ENCODE measurements at places on chromosomes 16 and 17. TPM values are rescaled to one million over a fixed set of nuclear protein-coding genes. Genes with fewer than 3 reads are reported as not detected.

Gene SEPTIN12
- total RNA-seq, result not detected

Gene CHMP6
- 19.0 TPM for total RNA-seq

Gene PRR15L
- not detected for total RNA-seq

Gene ASGR1
- total RNA-seq, result 0.43 TPM

Gene SLC5A11
- total RNA-seq, result not detected

Gene RABEP2
- 22.3 TPM for total RNA-seq

GRCh38 chr16:30032083-30032819 is 1.2 kb upstream of the TLCD3B start:
- DNase-seq, result no peak

GRCh38 chr16:685967-686366 is 1.8 kb upstream of the JMJD8 start:
- no peak for DNase-seq

- no peak for DNase-seq
Measured at GRCh38 chr16:57624044-57624688, 4.3 kb upstream of the ADGRG1 start.

DNA sequence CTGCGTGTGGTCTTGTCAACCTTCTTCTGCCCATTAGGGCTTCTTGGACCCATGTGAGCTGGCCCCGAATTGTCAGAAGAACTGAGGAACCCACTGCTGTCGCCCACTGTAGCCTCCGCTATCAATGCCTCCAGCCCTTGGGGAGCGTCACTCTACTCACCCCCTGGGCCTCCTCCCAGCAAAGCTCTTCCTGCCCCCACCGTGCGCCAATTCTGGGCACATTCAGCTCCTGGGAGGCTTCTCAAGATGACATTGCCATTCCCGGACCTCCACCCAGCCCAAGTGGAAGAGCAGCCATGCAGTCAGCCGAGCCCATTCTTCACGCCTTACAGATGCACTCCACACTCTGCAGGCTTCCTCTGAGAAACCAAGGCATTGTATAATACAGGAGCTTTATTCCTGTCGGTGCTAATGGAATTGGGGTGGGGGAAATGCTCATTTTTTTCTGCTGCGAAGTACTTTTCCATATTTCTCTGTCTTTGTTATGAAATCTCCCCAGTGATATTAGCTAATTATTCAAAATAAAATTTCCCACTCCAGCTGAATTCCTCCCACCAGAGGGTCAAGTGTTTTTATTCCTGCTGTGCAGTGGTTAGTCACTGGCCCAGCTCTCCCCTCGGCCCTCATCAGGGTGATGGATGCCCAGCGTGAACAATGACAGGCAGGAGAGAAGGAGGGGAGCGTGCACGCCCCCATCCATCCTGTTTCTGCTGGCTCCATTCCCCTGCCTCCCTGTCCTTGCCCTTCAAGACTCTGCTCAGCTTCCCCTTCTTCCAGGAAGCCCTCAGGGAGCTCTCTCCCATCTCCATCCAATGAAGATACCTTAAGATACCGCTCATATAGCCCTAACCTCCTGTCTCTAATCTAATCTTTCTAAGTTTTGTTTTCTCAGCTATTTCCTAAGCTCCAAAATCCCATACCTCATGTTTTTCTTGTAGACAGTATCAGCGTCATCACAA is 87.7 kb downstream of the C16orf95 start:
- DNase-seq, result no peak

- peak; percentile 99 for DNase-seq
Measured at GRCh38 chr17:44110823-44111633, 12.4 kb downstream of the HDAC5 start.

GRCh38 chr17:34413443-34414119 is 50.5 kb upstream of the CCL1 start:
- no peak for DNase-seq

DNA sequence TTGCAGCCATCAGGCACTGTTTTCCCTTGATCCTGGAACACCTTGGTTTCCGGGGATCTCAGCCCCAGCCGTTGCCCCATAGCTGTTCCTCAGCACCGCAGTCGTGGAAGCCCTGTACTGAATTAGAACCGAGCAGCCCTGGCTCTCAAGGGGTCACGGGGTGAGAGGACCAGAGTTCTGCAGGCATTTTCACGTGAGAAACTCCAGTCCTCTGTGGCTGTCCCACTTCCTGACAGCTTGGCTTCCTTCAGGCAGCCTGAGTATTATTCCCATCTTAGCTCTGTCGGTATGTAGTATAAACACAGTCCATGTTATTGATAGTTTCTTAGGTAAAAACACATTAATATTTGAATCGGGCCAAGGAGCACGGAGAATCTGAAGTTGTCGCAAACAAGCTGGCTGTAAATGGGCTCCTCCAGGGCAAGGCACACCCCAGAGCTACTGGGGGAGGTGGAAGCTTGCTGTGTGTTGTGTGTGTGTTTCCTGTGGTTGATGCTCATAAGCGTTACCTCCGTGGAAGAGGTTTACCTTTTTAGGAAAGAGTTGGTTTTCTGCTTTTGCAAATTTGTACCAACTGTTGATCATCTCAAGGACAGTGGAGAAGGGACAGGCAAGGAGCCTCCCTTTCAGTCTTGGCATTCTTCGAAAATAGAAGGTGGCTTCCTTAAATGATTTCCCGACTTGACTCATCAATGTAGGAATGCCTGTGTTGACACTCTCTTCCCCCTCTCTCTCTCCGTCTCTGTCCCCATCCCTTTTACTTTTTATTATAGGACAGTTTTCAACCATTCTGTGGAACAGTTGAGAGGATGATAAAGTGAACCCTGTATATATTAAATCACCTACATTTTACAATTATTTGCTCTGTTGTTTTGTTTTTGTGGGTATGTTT is 208.9 kb upstream of the CHMP6 start:
- no peak for DNase-seq

GRCh38 chr17:47840742-47841487 is at the start of gene SCRN2:
Gene SCRN2, minus strand, starts transcription at chr17:47841273. Its CDS starts 430 bp downstream, at chr17:47840843.
- DNase-seq, result peak; percentile 96

DNA sequence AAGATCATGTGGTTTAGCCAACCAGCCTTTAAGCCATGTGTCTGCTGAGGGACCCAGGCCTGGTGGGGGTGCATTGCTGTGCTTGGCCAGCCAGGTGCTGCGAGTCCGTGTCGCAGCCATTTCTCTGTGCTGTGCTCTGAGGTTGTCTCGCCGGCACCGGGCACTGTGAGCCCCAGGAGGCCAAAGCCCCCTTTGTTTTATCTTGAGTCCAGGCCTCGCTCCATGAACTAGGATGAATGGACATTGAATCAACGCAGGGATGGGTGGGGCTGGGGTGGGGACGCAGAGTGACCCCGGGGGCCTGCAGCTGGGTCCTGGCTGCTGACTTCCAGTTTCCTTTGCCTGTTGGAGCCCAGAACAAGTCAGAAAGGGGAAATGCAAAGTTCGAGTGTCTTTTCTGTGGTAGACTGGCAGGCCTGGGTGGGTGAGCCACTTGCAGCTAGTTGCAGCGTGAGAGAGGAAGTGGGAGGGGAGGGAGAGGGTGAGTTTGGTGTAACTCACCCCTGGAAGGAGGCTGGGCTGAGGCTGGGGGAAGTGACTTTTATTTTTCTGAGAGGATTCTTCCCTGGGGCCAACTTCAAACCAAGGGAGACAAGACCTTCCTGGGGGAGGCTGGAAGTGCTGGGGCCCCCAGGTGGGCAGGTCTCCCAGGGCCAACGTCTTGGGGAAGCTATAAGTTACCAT is 324.7 kb downstream of the SEC14L1 start:
- DNase-seq, result no peak

DNA sequence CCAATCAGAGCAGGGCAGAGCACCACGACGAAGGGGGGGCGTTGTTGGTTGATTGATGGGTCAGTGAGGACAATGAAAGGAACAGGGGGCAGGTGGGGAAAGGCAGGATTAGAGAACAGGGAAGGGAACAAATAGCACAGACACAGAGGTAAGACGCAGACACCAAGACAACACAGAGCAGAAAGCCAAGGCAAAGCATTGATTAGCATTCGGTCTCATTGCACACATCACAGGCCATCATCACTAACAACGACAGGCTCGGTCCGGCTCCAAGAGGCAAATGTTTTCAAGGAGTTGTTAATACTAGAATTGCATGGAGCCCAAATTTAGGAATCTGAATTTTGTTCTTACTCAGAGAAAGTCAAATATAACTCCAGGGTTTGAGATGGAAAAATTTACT is 34.6 kb upstream of the TRAP1 start:
- DNase-seq, result no peak

DNA sequence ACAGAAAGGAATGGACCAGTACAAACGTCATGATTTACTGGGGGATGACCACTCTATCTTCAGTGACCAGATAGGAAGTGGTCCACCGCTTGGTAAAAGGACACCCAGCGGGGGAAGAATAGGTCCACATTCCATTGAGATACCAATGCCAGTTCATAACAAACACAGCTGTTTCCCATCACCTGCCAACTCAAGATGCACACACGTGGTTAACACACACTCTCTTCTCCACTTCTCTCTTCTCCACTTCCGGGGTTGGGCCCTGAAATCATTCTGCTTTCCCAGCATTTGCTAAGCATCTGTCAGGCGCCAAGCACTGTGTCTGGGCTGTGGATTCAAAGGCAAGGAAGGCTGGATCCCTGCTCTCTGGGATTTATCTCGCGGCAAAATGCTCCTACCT is 175.5 kb downstream of the SLC39A11 start:
- DNase-seq, result no peak

GRCh38 chr17:42407289-42407836 is 15.7 kb downstream of the CAVIN1 start:
- peak; percentile 90 for DNase-seq

GRCh38 chr16:86572041-86572521 is 5.5 kb downstream of the FOXC2 start:
- DNase-seq, result peak; percentile 45

DNA sequence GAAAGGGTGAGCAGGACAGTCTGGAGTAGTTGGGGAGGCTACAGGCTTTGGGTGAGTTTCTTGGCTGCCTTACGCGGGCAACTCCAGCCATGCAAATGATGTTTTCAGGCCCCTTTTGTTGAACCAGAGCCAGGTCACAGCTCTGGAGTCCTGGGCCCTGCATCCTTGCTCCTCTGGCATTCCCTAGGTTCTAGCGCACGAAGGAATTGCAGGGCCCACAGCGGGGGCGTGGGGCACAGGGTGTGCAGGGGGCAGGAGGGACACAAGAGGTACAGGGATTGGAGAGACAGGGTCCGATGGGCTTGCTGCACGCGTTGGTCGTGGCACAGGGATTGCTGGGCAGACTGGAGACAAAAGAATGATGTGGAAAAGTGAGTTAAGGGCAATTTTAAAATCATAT is 3.6 kb downstream of the KRT31 start:
- no peak for DNase-seq

DNA sequence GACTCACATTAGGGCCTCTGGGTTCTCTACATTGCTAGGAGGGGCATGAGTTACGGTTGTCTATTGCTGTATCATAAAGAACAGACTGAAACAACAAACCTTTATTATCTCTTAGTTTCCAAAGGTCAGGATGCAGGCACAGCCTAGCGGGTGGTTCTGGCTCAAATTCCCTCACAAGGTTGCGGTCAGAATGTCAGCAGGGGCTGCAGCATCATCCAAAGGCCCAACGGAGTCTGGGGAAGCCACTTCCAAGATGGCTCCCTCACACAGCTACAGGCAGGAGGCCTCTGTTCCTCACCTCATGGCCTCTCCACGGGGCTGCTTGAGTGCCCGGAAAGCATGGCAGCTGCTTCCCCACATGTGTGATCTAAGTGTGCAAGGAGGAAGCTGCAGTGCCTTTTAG is 29.6 kb upstream of the ZFPM1 start:
- no peak for DNase-seq

DNA sequence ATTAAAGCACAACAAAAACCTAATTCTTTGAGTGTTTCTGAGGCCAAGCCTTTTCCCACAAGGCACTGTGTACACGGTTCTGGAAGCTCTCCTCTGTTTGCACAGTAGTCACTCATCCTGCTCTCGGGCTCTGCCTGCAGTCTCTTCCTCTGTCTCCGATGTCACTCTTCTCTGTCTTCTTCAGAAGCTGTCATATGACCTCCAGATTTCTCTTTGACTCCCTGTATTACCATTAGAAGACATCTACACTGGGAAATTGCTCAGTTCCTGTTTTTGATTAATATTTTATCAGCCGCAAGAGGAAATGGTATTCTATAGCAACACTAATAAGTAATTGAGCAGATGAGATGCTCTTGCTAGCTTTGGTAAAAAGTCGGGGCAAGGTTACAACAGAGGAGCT is 422.9 kb downstream of the WWOX start:
- no peak for DNase-seq

DNA sequence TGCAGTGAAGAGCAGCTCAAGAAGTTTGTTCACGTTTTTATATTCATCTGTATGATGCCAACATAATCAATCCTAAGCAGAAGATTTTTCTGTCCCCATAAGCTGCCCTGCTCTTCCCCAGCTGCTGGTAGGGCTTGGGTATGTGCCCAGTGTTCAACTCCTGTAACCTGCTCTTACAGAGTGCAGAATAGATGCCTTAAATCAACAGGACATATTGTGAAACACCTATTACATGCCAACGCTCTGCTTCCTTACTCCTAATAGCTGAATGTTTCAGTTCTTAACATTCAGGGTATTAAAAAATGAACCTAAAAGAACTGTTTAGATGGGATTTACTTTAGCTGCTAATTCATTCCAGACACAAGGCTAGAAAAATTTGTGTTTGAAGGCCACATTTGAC is 190.9 kb downstream of the HS3ST3A1 start:
- no peak for DNase-seq

GRCh38 chr17:27878776-27879562 is 14.2 kb downstream of the LYRM9 start:
- no peak for DNase-seq

DNA sequence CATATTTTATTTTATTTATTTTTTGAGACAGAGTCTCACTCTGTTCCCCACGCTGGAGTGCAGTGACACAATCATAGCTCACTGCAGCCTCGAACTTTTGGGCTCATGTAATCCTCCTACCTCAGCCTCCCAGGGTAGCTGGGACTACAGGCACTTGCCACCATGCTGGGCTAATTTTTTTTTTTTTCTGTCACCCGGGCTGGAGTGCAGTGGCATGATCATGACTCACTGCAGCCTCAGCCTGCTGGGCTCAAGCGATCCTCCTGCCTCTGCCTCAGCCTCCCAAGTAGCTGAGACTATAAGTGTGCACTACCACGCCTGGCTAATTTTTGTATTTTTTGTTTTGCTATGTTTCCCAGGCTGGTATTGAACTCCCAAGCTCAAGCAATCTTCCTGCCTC is 17.1 kb downstream of the UNC45B start:
- DNase-seq, result no peak
